ENCODE measurements at places on chromosomes 1 and 21. TPM values are rescaled to one million over a fixed set of nuclear protein-coding genes. Genes with fewer than 3 reads are reported as not detected.

The FHL3 gene
- 15.9 TPM for total RNA-seq

DNA sequence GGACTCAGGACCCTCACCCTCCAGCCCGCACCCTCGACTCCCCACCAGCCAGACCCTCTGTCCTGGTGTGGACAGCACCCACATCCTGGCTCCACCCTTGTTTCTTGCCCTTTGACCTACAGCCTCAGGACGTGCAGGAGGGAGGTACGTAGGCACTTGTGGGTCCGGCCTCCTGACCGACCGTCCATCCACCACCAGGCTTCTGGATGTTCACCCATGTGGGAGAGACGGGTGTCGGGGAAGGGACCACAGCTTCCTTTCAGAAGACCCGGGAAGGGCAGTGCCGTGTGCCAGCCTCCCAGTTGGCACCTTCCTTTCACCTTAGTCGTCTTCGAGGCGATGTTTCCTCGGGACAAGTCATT is 61.4 kb downstream of the PRKCZ start:
- no peak for DNase-seq

DNA sequence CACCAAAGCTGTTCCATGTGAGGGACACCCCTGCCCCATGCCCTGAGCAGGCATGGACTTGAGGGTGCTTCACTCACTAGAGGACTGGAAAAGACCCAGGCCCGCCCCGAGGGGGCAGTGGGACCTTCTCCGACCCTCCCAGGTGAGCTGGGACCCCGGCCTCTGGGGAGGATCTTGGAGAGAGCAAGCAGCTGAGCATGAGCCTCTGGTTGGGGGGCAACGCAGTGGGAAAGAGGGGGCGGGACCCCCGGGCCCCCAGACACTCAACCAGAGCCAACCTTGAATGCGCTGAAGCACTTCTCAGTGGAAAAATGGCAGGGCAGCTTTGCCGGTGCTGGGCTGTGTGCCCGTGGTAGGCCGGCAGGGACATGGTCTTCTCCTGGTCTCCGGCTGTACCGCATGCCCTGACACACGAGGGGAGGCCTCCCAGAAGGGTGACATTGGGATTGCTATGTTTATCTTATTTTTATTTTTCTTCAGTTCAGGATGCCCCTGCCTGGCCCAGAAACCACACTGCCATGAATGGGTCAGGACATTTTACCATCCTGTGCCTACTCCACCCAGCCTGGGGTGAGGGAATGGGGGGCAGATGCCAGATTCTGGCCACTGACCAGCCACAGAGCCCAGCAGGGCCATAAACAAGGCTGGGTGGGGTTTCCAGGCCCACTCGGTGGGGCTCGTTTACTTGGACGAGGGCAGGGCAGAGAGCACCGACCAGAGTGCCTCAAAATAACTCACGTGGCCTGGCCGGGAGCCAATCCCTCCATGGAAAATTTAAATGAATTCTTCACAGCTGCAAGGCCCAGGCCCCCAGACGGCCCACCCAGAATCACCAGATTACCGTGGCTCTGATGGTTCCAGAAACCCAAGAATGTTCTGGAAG is 17.2 kb upstream of the LAPTM5 start:
- no peak for DNase-seq

DNA sequence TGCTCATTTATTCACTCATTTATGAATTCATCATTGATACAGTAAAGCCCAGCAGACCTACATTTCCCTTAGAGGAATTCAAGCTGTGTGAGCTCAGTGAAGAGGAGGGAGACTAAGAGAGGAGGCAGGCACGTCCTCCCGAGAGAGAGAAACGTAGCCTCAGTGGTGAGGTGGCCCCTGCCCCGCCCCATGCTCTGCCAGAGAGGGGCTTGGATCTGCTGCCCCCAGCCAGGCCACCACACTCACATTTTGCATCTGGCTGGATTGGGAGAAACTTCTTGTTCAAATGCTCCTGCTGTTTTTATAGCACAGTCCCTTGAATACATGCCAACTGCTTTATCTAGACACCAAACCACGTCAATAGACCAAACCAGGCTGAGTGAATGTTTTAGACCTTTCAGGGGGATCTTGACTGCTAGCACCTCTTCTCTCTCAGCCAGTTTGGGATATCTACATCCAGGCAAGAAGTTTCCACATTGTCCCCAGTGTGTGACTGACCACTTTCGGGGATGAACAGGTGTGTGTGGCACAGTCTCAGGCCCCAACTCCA is 67.7 kb upstream of the AJAP1 start:
- no peak for DNase-seq

The KISS1 gene
- not detected for total RNA-seq

- no peak for DNase-seq
Observed at GRCh38 chr1:204480515-204480914, 14.1 kb downstream of the PIK3C2B start.

GRCh38 chr1:181100015-181100905 is 11.8 kb downstream of the IER5 start:
- DNase-seq, result peak; percentile 17

DNA sequence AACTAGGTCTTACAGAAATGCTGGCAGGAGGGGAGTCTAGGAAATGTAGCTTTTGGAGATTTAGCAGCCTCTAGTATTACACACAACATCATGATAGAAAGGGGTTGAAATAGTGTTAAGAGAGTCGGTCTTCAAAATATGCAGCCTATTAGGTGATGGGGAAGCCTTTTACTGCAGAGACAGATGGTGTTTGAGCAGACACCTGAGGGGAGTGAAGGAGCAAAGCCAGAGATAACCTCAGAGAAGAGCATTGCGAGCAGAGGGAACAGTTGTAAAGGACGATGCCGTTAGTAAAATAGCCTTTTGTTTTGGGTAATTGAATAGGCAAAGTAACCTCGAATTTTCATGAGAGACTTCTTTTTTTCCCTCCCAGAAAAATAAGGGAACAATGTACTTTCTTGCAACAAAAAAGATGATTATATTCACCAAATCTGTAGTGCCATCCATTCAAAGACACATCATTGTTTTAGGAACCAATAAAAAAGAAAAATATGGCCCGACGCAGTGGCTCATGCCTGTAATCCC is 66.3 kb upstream of the KIF1B start:
- no peak for DNase-seq

DNA sequence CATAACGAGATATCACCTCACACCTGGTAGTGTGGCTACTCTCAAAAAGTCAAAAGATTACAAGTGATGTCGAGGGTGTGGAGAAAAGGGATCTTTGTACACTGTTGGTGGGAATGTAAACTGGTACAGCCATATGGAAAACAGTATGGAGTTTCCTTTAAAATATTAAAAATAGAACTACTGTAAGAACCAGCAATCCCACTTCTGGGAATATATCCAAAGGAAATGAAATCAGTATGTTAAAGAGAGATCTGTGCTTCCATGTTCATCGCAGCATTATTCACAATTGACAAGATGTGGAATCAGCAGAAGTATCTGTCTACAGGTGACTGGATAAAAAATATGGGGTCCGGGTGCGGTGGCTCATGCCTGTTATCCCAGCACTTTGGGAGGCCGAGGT is 7.6 kb upstream of the PIK3C2B start:
- no peak for DNase-seq

DNA sequence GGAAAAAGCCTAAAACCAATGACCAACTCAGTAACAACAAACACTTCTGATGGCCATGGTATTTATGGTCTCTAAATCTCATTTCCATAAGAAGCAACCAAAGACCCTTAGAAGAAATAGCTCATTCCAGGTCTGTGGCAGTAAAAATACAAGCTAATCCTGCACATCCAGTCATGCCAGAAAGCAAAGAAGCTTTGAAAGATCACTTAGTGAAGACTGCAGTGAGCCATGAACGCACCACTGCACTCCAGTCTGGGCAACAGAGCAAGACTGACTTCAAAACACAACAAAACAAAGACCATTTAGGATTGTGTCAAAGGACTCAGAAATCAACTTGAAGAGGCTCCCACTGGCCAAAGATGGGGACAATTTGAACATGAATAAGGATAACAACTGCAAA is 18.4 kb upstream of the ELK4 start:
- no peak for DNase-seq

DNA sequence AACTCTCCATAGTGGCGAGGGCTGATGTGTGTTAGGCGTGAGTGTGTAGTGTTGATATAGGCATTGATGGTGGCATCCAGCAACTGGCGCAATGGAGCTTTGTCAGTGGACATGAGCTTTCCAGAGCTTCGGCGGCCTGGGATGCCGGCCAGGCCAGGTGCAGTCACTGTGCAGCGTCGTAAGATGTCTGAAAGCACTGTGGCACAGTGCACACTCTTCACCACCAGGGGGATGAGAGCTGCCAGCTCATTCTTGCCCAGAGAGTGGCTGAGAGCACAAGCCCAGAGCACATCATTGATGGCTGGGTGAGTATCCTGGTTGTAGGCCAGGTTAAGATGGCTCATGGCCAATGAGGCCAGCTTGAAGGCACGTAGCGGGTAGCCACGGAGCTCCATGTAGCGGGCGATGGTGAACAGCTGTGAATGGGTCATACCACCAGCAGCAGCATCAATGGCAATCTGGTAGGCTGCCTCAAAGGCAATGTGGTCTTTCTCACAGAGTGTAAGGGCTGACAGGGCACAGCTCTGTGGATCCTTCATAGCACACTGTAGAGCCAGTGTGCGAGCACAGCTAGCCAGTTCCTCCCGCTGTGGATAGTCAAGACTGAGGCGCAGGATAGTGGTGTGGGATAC is 6.7 kb downstream of the UROD start:
- peak; percentile 51 for DNase-seq

DNA sequence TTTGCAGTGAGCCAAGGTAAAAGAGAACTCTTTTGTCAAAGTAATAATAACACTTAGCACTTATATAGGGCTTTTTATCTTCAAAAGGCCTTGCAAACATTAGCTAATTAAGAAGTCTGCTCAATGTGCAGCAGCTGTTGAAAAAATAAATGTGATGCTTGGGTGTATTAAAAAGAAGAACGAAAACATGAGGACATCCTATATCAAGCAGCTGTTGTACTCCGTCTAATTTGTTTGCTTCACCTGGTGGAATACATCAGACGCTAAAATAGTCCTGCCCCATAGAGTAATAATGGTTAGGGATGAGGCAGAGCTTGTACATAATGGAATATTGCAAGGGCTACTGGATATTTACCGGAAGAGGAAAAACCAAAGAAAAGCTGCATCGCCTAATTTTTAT is 299.5 kb downstream of the ST6GALNAC3 start:
- no peak for DNase-seq

GRCh38 chr1:153985341-153985912 is 712 bp downstream of the RAB13 start:
- DNase-seq, result peak; percentile 51

- no peak for DNase-seq
Observed at GRCh38 chr1:171736196-171736595, 5.7 kb downstream of the VAMP4 start.
